ENCODE measurements at places on chromosomes 1 and 21. TPM values are rescaled to one million over a fixed set of nuclear protein-coding genes. Genes with fewer than 3 reads are reported as not detected.

DNA sequence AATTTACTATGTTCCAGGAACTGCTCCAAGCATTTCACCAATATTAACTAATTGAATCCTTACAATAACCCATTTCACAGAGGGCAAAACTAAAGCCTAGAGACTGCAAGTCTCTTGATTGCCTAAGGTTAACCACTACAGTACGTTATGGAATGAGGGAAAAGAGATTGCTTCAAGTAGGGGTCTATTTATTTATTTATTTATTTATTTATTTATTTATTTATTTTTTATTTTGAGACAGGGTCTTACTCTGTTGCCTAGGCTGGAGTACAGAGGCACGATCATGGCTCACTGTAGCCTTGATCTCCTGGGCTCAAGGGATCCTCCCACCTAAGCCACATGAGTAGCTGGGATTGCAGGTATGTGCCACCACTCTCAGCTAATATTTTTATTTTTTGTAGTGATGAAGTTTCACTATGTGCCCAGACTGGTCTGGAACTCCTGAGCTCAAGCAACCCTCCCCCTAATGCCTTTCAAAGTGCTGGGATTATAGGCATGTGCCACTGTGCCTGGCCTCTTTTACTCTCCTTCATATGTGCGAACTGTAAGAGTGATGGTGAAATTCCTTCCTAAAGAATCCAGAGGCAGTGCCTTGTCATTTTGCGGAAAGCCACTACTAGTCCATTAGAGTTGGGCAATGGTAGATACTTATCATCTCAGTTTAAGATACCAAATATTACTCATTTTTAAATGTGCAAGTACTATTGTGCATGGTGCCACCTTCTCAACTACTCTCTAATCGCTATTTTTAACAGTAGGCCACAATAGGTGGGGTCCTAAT is 65.7 kb upstream of the CYP2J2 start:
- no peak overlapping the region for H3K4me3 ChIP-seq
- DNase-seq, result no peak
- H3K27me3 ChIP-seq, result no peaks in the 10 kb centered on the region
- no peak overlapping the region for H3K27ac ChIP-seq
- peaks cover 31% of the 10 kb centered on the region for H3K4me1 ChIP-seq

Gene HOOK1
- total RNA-seq, result 0.27 TPM

Gene KRTAP11-1
- not detected for total RNA-seq

DNA sequence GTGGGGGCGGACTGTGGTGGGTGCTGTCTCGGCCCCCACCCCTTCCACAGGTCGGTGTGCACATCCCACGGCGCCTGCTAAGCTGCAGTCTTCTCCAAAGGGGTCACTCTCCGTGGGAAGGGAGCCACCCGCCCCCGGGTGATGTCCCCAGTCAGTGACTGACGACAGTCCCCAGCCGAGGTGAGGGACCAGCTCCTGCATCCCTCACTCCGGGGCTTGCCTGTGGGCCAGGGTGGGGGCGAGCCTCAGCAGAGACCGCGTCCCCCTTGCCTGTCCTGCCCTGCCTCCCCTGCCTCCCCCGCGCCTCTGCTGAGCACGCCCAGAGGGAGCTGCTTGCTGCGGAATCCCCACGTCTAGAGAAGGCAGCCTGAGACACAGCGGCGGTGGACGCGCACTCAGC is 35.9 kb upstream of the PDE9A start:
- H3K27me3 ChIP-seq, result peaks cover 4% of the 10 kb centered on the region
- H3K4me1 ChIP-seq, result no peaks in the 10 kb centered on the region
- no peak overlapping the region for H3K4me3 ChIP-seq
- no peak for DNase-seq
- no peaks in the 10 kb centered on the region for H3K36me3 ChIP-seq
- no peak overlapping the region for H3K27ac ChIP-seq

DNA sequence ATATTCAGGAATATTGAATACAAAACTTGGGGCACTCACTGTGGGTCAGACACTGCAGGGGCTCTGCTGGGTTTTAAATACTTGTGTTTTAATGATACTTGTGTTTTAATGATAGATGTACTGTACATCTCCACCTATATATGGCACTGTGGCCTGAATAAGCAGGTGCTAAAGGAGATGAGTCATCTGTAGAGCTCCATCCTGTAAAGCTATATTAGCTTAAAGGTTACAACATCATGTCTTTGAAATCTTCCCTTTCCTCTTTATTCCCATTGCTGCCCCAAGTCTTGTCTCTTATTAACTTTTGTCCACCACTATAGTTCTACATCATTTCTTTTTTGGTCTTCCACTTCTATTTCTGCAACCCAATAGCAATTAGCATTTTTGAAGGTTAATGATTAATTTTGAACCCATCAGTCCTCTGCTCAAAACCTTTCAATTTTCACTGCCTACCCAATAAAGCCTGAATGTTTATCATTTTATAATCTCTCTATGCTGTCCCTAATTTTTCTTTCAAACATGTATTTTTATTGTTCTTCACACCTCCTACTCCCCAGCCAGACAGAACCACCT is 113.3 kb upstream of the PTGFR start:
- no peaks in the 10 kb centered on the region for H3K27me3 ChIP-seq
- no peaks in the 10 kb centered on the region for H3K36me3 ChIP-seq
- no peak overlapping the region for H3K4me3 ChIP-seq
- H3K27ac ChIP-seq, result no peak overlapping the region
- H3K4me1 ChIP-seq, result no peaks in the 10 kb centered on the region

DNA sequence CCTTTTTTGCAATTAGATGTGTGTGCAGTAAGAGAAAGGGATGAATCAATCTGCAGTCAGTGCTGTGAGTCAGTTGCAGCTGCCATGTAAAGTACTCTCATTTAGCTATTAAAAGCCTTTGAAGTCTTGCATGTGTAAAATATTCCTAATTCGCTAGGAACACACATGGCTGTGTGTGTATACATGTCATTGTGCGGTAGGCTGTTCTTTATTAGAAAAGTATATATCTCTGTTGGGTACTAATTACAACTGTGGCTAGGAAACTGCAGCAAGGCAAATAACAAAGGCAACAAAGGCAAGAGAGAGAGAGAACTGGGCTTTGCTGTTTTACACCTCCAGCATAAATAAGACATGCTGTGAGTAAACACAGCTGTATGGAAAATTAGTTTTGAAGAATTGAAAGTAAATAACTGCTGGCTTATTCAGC is 41.7 kb downstream of the EPB41 start:
- no peak for DNase-seq

Gene CD52
- total RNA-seq, result 2.7 TPM

DNA sequence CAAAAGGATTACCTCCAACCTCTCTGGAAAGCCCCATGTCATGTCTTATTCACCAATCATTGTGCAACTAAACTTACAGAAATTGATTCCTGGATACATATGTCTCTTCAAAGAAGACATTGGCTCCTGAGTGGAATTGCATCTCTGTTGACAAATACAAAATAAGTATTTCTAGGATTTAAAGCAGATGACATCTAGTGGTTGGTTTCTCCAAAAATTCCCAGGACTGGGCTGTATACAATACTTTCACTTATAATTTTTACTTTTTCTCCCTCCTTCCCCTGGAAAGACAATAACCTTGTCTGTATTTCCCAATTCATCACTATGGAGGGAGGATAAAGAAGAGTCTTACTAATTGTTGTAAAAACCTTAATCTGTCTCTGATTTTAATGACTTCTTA is 1347.4 kb downstream of the NCAM2 start:
- no peaks in the 10 kb centered on the region for H3K36me3 ChIP-seq
- no peaks in the 10 kb centered on the region for H3K4me1 ChIP-seq
- DNase-seq, result no peak
- H3K27ac ChIP-seq, result no peak overlapping the region
- no peak overlapping the region for H3K4me3 ChIP-seq

- H3K4me3 ChIP-seq, result no peak overlapping the region
- peaks cover 7% of the 10 kb centered on the region for H3K4me1 ChIP-seq
- H3K27ac ChIP-seq, result no peak overlapping the region
- no peak for DNase-seq
- no peaks in the 10 kb centered on the region for H3K36me3 ChIP-seq
- no peaks in the 10 kb centered on the region for H3K27me3 ChIP-seq
These were observed 67.7 kb downstream of the HSF2BP start for GRCh38 chr21:43591571-43591970.

Gene CFHR4
- total RNA-seq, result not detected

- peaks cover 45% of the 10 kb centered on the region for H3K36me3 ChIP-seq
- H3K27ac ChIP-seq, result no peak overlapping the region
These were observed 5.2 kb downstream of the PRDX1 start for GRCh38 chr1:45516465-45516864.
